ENCODE measurements at places on chromosomes 11 and 22.

DNA sequence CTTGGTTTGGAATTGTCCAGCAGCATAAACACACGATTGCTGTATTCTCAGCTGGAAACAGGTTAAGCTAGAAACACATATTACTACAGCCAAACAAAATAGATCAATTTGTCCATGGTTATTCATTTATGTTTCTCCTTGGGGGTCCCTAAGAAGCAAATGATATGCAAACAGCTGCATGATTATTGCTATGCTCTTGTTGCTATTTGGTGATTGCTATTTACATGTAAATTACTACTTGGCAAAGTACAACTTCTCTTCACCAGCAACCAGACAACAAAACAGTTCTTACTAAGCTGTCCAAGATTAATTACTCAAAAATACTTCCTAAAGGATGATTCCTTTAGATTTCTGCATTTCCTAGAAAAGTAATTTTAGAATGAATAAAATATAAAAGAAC is 567.9 kb upstream of the ARHGAP42 start:
- DNase-seq = no peak

GRCh38 chr11:35065566-35065965 is 73.4 kb upstream of the CD44 start:
- DNase-seq = no peak

- peak; percentile 26 for DNase-seq
These were observed 29.3 kb downstream of the CELF1 start for GRCh38 chr11:47523490-47524225.

DNA sequence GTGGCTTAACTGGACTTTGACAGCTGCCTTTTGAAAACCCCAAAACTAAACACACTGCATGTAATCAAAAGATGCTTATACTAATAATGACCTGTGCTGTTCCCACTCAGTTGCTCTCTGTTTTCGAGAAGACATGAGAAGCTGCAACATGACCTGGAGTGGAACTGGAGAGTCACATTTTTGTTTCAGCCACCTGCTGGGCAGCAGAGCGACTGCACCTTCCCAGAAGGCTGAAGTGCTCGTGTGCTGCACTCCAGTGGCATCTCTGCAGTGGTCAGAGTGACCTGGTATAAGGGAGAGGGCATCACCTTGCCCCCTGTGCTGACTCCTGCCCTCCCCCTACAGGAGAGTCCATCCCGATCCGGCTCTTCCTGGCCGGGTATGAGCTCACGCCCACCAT is 8.6 kb downstream of the THYN1 start:
- no peak for DNase-seq

GRCh38 chr11:30855383-30856006 is 269.3 kb upstream of the MPPED2 start:
- no peak for DNase-seq

- DNase-seq = no peak
These were observed 4.7 kb downstream of the C11orf21 start for GRCh38 chr11:2296913-2297622.

DNA sequence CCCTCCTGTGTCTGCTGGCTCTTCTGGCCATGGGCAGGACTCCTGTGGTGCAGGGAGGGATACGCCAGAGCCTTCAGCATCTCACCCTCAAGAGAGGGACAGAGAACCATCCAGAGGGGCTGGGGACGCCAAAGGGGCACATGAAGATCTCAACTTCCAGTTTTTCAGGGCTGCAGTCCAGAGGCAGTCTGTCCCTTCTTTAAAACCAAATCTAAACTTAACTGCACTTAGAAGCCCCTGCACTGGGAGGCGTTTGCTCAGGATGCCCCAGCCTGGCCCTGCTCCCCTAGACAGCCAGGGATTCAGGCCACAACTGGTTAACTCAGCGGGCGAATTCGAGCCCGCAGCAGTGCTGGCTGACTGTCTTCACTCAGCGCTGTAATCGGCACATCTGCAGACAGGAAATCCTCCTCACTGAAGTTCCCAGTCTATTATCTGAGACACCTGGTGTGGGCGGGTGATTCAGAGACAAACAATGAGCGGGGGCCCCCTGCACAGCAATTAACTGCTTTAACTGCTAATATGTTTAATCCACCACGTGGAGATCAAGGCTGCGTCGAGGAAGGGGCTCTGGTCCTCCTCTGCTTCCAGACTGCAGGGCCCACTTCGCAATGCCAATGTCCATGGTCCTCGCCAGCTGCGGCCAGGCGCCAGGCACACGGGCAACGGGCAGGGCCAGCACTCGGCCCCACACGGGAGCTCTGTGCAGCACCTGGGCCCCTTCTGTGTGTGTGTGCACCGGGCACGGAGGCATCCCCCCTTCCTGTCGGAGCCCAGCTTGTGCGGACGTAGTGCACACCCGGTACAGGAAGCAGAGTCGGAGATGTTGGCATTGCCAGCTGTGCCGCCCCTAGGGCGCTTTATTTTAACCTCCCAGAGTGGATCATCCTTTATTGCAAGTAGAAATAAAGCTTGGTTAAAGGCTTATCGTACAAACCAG is 36.9 kb upstream of the GNB1L start:
- DNase-seq = peak; percentile 59
